Activated T-cell treated with anti-CD3 and anti-CD28 coated beads, Interleukin-2, amount 50 U/mL, for 48 hours (primary cell): ENCODE measurements at places on chromosomes 7 and 10.

- DNase-seq: no peak
Observed at GRCh38 chr10:88154596-88155250, 291.3 kb downstream of the PTEN start.

DNA sequence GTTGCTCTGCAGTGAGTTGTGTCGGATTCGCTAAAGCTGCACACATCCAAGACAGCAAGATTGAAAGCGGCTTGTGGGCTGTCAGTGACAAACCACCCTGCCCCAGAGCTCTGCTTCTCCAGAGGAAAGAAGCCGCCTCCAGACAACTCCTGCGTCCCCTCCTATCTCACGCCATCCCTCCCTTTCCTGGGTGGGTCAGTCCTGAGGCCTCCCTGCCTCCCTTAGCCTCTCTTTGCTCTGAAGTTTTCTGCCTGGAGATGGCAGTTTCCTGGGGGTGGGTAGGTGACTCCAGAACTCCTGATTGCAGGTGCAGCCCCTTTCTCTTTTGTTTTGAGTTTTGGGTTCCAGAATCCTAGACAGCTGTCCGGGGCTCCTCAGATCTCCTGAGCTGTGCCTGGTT, 78.7 kb downstream of the EMX2 start:
- DNase-seq: no peak

DNA sequence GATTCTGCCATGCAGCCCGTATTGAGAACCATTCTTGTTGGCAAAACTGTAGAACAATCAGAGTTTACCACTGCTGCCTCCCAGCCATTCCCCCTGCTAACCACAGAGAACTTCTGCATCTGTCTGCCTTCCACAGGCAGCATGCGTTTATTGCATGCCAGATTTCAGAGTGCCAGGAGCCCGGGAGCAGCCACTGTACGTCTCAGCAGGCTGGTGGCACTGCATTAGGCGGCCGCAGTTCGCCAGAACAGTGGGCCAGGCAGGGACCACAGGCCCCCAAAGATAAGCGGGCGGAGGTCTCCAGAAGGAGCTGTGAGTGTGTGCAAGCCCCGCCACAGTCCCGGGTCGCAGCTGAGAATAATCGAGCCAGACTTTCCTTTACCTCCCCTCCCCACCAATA, 31.8 kb downstream of the ZNF467 start:
- DNase-seq: no peak

GRCh38 chr10:31664803-31665202, 263.8 kb downstream of the ARHGAP12 start:
- DNase-seq: no peak

DNA sequence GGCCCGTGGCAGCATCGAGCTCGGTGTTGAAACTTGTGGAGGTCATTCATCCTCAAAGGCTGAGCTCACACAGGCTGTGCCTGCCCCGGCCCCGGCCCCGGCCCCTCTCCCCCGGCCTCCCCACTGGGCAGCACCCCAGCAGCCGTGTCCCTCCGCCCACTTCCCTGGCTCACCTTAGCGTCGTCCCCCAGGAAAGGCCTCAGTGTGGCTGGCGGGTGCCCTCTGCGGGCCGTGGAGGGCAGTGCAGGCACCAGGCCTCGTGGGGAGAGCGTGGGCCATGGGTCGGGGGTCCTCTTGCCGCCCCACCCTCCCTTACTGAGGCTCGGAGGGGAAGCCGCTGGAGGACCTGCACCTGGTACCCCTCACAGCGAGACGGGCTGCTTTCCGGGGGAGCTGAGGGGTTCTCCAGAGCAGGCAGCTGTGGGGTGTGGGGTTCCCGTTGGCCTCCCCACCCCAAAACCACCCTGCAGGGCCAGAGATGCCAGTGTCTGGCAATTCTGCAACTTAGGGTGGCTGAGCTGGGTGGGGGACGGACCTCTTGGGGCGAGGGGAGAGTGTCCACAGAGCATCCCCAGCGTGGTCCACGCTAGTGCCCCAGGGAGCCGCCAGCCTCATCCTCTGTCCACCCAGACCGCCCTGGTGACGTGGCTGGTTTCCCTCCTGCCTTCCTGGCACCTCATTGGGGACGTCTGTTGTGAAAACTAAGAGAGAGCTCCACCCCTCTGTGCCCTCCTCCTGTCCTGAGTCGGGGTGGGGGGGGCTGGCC, 44.2 kb upstream of the DPYSL4 start:
- DNase-seq: peak; percentile 71

GRCh38 chr10:109922358-109922975, 844 bp downstream of the XPNPEP1 start:
- DNase-seq: peak; percentile 32

DNA sequence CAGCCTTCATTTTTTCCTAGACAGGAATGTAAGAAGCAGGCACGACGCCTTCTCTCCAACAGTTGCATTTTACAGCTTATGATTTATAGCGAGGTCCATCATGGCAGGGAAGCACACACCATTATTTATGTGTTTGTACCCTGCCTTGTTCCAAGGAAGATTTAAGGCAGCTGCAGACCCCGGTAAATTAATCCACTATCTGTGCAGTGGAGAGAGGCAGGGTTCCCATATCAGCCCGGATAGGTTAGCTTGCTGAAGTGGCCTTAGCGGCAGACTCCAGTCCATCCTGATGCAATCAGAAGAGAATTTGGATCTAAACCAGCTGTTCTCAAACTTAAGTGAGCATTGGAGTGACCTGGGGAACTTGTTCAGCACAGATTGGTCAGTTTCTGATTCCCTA, 359.4 kb downstream of the GALNT17 start:
- DNase-seq: no peak

DNA sequence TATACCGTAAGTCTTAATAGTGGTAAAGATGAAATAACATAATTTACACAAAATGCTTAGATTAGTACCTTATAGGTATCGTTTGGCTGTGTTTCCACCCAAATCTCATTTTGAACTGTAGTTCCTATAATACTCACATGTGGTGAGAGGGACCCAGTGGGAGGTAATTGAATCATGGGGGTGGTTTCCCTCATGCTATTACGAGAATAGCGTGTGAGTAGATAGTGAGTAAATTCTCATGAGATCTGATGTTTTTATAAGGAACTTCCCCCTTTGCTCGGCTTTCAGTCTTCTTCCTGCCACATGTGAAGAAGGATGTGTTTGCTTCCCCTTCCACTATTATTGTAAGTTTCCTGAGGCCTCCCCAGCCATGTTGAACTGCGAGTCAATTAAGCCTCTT, 426.3 kb upstream of the POT1 start:
- no peak for DNase-seq

GRCh38 chr7:36279200-36279925, 110.3 kb upstream of the ANLN start:
- no peak for DNase-seq

DNA sequence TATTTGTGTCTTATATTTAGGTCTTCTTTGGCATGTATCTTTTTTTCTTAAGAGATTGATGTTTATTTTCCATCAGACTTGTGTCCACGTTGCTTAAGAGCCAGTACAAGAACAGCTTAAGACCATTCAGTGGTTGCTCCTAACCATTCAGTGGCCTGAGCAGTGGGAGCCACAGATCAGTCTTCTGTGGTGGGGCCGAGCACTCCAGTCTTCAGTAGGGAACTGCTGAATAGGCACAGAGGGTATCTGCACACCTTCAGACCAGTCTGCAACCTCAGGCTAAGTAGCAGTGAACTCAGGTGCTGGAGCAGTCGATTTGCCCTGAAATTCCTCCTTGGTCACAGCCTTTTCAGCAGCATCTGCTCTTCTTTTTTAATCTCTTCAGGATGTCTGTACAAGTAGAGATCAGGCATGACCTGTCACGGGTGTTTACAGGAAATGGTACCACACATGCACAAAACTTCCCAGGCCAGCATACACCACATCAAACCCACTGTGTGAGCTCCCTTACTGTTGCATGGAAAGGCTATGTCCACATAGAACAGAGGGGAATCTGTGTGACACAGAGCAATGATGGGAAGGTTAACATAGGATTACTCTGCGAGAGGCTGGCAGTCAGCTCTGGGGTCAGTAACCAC, 51.5 kb downstream of the FAM107B start:
- DNase-seq: peak; percentile 33

GRCh38 chr7:46982928-46983327, 599.0 kb downstream of the TNS3 start:
- DNase-seq: no peak
